GM23338 (cell line): ENCODE measurements at places on chromosomes 5 and 9.

- no peak for DNase-seq
Observed at GRCh38 chr5:172828911-172829431, 5.1 kb upstream of the ERGIC1 start.

GRCh38 chr5:149284501-149284900 is 12.8 kb downstream of the AFAP1L1 start:
- DNase-seq, result no peak

DNA sequence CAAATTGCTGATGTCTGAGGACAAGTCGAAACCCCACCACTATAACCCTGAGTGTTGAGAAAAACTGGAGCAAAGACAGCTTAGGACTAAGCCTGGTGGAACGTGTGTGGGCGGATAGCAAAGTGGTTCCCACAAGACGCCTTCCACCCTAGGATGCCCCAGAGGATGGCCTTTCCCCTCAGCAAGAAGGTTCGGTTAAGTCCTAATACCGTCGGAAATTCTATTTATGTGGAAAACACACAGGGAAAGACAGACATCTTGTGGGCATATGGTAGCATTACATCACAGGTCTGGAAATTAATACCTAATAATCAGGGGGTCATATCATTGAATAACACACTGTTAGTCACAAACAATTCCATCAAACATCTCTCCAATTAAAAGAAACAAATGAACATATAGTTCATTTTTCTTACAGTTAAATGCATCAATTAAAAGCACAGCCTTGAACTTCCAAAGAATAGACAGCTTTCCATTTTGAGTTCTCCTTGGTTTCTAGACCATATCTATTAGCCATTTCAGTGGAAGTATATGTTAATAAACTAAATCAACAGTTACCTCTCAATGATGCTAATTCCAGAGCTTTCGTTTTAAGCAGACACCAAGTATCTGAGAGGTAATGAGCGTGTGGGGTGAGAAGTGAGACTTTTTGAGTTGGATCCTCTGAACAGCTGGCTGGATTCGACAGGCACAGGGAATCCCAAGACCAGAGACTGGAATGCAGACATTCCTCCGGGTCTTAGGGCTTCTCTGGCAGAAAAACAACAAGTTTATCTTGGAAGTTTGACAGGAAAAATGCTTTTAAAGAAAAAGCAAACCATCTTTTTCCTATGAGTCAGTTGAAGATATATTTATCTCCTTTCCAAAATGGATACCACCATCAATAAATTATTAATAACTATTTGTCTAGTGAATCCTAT is 2.9 kb upstream of the ICE1 start:
- peak; percentile 79 for DNase-seq

DNA sequence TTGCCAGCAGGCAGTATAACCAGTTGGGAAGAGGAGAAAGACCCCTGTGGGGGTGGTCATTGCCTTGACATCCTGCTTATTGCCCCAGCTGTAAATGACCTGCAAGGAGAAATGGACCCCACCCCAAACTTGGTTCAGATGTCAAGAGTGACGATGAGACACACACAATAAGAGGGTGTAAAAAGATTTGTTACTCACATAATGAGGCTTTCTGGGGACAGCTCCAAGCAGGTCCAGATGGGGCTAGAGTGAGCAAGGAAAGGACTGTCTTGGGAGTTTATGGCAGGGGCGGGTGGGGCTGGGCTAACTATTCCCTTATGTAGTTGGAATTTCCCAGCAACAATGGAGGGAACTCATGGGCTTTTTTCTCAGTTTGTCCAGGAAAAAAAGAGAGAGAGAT is 24.1 kb downstream of the ZNF484 start:
- DNase-seq, result no peak

- no peak for DNase-seq
Observed at GRCh38 chr9:37977851-37978480, 74.0 kb upstream of the SLC25A51 start.

- no peak for DNase-seq
Observed at GRCh38 chr5:54876-55569, 36.9 kb upstream of the PLEKHG4B start.

GRCh38 chr9:13089666-13090065 is 189.8 kb downstream of the MPDZ start:
- DNase-seq, result no peak

GRCh38 chr5:111255169-111255568 is 31.0 kb downstream of the CAMK4 start:
- no peak for DNase-seq

- no peak for DNase-seq
Observed at GRCh38 chr5:74624501-74624900, 16.0 kb downstream of the ENC1 start.

DNA sequence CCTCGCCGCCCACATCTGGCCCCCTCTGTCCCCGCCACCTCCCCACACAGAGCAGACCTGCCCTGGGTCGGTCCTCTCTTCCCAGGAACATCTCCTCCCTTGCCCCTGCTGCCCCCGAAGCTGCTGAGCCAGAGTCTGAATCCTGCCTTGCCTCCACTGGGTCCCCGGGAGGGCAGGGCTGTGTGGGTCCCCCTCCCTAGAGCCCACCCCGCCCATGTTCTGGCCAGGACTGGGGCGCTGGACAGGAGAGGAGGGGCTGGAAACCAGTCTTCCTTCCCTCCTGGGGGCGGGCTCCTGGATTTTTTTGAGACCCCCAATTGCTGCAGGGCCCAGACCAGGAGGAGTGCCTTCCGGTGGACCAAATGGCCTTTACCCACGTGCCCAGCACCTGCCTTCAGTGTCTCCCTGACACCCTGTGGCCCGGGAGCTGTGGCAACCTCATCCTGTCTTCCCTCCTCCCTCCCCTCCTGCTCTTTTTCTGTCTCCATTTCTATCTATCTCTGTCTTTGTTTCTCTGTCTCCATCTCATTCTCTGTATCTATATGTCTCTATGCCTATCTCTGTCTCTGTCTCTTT is 12.1 kb downstream of the MRPL36 start:
- no peak for DNase-seq

GRCh38 chr9:104743376-104743985 is 4.0 kb upstream of the NIPSNAP3A start:
- DNase-seq, result peak; percentile 67

- no peak for DNase-seq
Observed at GRCh38 chr9:6212722-6213375, 2.8 kb upstream of the IL33 start.

- DNase-seq, result no peak
Observed at GRCh38 chr9:124349675-124350493, 65.4 kb downstream of the PSMB7 start.

DNA sequence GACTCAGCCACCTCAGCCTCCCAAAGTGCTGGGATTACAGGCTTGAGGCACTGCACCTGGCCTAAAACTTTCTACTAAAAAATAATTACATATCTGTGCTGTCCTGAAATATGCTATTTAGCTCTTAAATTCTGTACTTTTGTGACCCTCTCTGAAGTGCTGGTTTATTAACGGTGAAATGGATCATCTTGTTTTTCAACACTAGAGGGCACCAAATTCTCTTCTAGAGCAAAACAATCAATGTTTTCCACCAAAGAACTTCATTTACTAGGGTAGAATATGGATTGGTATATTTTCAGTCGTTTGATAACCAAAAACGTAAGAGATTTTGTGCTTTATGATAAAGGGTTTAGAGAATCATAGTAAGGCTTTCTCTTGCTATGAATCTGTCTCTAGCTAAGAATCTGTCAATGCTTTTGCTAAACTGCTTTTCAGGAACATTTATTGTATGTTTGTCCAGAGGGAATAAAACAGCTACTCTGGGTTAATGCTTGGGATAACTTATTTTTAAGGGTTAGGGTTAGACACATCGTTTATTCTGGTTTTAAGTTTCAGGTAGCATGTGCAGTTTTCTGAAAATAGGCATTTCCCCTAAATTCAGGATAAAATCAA is 63.6 kb downstream of the RNF180 start:
- peak; percentile 77 for DNase-seq

DNA sequence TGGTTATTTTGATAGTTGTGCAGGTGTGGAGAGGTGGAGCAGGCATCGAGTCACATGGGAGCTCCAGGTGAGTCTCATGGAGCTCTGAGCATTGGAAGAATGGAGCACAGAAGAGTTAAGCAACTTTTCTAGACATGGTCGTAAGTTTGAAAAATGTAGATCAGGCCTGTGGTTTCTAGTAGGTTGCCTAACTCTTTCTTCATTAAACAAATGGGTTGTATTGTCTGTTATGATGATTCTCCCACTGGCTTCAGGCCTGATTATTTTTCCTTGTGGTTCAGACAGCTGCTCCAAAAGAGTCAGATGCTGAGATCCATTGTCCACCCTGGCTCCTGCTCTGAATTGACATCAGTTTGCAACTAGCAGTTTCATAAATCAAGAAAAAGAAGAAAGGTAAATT is 80.3 kb upstream of the RPS23 start:
- DNase-seq, result no peak

DNA sequence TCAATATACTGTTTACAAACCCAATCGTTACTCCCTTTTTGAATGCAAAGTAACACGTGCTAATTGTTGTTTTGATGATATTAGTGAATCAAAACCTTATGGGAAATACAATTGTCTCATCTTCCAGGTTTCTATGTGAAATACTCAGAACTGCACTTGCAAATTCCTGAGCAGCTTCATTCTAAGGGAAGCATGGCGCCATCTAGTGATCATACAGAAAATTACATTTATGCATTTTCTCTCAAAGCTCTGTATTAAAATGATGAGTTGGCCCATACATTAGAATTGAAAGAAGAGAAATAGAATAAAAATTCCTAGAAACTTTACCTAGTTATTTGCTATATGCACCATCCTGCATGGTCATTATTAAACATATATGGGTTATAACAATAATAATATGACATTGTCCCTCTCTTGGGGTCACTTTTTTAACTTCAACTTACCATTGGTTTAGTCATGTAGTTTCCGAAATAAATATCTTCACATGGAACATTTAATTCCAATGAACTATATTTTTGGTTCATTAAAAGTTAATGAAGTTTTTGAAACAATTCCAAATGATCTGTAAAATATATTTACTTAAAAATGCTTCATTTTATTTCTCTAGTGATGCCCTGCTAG is 220.0 kb downstream of the PDE4D start:
- DNase-seq, result peak; percentile 76

GRCh38 chr5:151601391-151601790 is 10.3 kb upstream of the FAT2 start:
- DNase-seq, result no peak
